ENCODE measurements at places on chromosomes 4 and X. TPM values are rescaled to one million over a fixed set of nuclear protein-coding genes. Genes with fewer than 3 reads are reported as not detected.
A peak's percentile ranks its signal among the peaks of the same experiment; 100 is the strongest.

DNA sequence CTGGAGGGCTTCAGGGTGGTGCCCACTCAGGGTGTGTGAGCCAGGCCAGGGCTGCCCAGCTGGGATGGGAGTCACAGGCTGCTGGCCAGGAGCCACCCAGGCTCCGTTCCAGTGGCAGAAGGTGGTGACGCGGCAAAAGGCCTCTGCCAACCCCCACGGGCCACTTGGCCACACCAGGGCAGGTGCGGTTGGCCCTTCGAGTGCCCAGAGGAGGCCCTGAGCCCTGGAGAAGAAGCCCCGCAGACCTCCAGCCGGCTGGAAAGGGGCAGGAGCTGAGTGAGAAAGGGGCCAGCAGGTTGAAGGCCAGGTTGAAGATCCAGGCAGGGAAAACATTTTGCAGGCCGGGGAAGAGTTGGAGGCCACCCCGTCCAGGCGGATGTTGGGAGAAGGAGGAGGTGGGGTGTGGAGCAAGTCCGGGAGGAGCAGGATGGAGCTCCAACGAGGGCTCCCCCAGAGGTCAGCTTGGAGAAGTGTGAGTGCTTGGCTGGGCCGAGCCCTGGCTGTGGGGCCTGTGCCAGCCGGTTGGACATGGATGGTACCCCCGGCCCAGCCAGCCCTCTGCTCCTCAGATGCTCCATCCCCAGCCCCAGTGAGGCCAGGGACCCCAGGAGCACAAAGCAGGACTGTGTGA, 2.8 kb upstream of the CPLX1 start:
- DNase-seq, result no peak

Gene ADH1B
- under 0.01 TPM for total RNA-seq

DNA sequence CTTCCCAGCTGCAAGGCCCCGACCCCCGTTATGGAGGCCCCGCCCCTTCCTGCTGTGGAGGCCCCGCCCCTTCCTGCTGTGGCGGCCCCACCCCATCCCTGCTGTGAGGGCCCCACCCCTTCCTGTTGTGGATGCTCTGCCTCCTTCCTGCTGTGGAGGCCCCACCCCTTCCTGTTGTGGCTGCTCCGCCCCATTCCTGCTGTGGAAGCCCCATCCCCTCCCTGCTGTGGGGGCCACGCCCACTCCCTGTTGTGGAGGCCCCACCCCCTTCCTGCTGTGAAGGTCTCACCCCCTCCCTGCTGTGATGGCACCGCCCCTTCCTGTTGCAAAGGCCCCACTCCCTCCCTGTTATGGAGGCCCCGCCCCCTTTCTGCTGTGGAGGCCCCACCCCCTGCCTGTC, 104.9 kb upstream of the PSAPL1 start:
- peak; percentile 17 for DNase-seq

- peak; percentile 1 for DNase-seq
These were observed 378 bp upstream of the RPS6KA6 start for GRCh38 chrX:84188320-84188834.

- DNase-seq, result no peak
These were observed 7.1 kb upstream of the RGS12 start for GRCh38 chr4:3285558-3286334.

GRCh38 chr4:2338754-2339457, 77.0 kb upstream of the MXD4 start:
- DNase-seq, result no peak

Gene DUSP21
- not detected for total RNA-seq

Gene NOCT
- total RNA-seq, result 18.3 TPM

All from lung microvascular endothelial cell (primary cell).